ENCODE measurements at places on chromosomes 3 and 15.

DNA sequence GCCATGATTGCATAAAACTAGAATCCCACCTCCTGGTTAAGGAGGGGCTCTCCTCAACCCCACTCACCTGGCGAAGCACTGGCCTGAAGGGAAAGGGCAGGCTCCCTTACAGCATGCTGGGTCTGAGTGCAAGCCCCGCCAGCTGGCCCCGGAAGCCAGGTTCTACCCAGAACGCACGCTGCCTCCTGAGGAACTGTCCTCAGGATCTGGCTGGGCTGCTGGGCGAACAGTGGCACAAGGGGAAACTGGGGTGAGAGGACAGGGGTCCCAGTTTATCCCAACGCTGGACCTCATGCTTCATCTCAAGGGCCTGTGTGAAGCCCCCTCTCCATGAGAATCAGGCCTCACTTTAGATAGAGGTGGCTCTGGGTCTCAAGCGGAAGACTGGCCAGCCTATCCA, 47.5 kb downstream of the NUP210 start:
- no peak for DNase-seq

DNA sequence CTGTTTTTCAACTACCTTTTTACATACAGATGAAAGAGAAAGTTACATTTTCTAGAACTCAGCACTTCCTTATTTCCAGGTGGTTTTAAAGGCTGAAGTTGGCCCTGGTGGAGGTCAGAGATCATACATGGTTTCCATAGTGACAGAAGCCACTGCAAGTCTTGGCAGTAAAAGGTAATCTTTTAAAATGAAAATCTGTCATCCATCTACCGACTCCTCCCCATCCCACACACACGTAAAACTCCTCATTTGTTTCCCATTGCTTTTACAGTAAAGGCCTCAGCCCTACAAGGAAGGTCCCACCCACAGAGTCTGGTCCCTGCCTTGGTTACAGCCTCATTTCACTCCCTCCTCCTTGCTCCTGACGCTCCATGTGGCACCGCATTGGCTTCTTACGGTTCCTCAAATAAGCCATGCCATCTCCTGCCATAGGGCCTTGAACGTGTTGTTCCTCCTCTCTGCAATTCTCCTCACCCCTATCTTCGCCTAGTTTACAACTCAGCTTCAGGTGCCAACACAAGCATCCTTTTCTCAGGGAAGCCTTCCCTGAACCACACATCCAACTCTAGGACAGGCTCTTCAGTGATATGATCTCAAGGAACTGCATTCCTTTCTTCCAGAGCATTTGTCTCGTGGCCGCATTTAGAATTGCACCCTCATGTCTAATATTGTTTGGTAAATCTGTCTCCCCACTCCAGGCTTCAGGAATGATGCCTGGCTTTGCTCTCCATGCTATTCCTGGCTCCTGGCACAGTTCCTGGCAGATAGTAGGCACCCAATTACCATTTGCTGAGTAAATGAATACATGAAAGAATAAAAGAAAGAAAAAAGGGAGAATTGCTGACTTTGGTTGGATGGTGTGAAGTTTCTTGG, 2.6 kb downstream of the CYP19A1 start:
- DNase-seq = no peak

GRCh38 chr3:114089675-114090074, 33.1 kb downstream of the QTRT2 start:
- DNase-seq = no peak

GRCh38 chr3:12317914-12318313, 29.0 kb downstream of the PPARG start:
- DNase-seq = no peak
